ENCODE measurements at places on chromosomes 1 and 21.

GRCh38 chr21:25501996-25502665 lies 105.2 kb downstream of the MRPL39 start:
- DNase-seq, result no peak

GRCh38 chr1:8866173-8866791 lies 12.2 kb downstream of the ENO1 start:
- no peak for DNase-seq

DNA sequence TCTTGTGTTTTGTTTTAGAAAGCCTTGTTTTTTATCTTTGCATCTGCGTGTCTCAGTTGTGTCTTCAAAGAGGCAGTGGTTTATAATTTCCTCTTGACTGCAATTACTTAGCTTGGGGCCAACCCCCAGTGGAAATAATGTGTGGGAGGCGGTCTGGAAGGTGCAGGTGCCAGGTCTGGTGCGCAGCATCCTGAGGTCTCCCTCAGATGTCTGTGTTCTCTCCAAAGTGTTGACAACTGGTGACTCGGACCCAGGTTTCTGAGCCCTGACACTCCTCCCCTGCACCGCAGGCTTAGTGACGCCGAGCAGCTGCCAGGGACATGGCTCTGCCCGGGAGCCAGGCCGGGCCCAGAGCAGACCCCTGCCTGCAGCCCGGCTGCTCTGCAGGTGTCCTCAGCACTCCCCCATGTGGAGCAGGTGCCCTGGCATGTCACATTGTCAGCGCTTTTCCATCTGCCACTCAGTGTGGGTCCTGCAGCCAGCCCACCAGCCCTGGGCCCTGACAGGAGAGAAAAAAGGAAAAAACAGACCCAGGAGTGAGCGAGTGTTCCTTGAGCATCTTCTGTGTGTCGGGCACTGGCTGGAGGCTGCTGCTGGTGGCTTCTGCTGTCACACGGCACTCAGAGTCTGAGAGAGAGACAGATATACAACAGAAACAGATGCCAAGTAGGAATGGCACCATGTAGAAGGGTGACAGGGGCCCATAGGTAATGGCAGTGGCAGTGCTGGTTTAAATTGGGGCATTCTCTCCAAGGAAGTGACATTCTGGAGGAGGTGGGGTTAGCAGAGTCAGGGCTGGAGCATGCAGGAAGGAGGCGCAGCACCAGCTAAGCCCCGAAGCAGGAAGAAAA lies 24.8 kb upstream of the SELENON start:
- DNase-seq, result peak; percentile 60

DNA sequence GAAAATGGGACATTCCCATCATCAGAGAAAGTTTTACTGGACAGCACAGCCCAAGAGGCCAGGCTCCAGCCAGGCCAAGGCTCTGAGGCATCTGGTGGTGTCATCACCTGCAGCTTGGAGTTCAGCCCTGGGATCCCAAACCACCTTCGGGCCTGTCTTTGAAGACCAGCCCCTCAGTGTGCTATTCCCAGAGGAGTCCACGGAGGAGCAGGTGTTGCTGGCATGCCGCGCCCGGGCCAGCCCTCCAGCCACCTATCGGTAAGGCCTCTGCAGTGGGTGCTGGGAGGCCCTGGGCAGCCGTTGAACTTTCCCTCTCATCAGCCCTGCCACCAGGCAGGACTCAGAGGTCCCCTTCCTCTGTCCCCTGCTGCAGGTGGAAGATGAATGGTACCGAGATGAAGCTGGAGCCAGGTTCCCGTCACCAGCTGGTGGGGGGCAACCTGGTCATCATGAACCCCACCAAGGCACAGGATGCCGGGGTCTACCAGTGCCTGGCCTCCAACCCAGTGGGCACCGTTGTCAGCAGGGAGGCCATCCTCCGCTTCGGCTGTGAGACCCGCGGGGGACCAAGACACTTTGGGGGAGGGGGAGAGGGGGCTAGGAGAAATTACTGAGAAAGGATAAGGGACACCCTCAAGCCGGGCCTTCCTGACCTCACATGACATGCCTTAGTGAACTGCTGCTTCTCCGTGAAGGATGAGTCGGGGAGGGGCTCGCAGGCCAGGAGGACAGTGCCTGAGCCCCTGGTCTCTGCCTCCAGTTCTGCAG lies 15.0 kb downstream of the CNTN2 start:
- no peak for DNase-seq

DNA sequence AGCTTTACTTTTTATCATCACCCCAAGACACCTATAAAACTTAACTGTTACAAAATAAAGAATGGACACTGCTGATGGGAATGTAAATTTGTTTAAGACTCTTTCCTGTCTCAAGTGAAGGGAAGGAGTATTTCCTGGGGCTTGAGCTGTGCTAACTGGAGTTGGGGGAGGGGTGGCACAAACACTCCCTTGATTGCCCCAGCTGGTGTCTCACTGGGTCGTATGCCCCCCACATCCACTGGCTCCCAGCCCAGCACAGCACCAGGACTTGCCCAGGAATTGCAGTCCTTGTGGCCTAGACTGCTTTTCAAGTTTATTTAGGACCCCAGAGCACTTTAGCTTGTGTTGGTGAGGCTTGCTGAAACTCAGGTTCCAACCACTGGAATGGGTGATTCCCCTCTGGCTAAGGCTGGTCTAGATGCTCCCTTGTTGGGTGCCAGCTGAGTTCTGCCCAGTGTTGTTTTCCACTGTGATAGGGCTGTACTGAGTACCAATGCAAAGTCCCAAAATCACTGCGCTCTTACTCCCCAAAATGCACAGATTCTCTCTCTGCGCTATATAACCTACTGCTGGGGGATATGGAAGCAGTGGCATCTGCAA lies 49.1 kb upstream of the DR1 start:
- DNase-seq, result no peak

GRCh38 chr1:207958376-207959139 lies 47.6 kb upstream of the CD34 start:
- no peak for DNase-seq

DNA sequence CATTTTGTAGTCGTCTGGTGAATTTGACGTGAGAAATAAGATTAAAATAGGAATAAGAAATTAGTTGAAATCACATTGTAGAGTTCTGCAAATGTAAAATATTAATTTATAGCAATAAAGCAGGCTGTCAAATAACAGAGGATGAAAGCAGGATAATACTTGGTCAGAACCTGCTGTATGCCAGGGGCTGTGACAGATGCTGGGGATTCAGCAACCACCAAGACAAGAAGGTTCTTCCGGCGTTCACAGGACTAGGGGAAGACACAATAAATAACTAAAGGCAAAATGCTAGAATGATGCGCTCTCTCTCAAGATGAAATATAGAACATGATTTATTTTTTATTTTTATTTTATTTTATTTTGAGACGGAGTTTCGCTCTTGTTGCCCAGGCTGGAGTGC lies 6.8 kb upstream of the PARK7 start:
- DNase-seq, result no peak

DNA sequence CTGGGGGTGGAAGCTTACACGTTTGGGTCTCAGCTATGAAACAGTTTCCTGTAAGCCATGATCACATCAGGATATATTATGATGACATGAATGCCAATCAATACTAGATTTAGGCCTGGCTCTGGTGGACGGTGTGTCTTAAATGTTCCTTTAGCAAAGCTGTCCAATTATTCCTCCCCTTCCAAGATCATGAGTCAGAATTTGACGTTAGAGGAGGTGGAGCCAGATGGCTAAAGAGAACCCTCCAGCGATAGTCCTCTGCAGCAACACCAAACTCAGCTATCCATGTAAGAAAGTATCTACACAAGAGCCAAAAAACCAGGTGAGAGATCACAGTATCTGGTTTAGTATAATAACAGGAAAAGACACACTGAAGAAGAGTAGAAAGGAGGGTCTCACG lies 47.8 kb downstream of the PACC1 start:
- no peak for DNase-seq

DNA sequence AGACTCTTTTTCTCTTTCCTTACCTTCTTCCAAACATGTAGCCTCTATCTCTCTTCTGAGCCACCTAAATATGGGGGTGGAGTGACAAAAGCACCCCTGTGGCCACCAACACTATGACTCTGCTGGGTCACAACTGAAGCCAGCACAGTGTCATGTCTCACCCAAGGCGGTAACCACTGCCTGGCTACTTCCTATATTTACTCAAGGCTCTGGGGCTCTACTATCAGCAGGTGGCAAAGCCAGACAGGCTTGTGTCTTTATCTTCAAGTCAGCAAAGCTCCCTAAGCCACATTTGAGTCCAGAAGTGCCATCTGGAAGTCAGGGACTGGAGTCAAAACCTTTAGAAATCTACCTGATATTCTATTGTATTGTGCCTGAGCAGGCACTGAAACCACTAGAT lies 1515.2 kb downstream of the PLA2G4A start:
- DNase-seq, result no peak

- DNase-seq, result no peak
Measured at GRCh38 chr1:173411835-173412742, 65.0 kb upstream of the PRDX6 start.

DNA sequence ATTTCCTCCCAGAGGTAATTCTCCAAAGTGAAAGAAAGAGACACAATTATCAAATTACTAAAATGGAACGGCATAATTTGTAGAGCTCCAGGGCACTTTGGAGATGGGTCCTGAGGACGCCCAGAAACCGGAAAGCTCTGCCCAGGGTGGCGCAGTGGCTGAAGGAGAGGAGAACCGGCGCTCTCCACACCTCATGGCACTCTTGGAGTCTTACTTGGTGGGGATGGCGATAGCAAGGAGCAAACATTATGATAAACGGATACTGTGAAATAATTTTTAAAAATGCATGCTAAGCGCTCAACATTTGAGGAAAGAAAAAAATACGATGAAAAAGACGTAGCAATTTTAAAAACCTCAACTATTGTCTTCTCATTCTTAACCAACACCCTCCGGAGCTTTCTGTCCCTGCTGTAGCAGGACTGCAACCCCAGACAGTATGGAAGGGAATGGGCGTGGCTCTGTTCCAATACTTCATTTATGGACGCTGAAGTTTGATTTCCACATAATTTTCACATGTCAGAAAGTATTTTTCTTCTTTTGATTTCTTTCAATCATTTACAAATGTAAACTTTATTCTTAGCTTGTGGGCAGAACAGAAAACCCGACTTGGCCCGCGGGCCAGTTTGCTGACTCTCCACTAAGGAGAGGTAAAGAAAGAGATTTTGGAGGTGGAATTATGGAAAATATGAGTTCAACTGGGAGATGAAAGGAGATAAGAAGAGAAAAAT lies 1.1 kb downstream of the S100A11 start:
- no peak for DNase-seq

DNA sequence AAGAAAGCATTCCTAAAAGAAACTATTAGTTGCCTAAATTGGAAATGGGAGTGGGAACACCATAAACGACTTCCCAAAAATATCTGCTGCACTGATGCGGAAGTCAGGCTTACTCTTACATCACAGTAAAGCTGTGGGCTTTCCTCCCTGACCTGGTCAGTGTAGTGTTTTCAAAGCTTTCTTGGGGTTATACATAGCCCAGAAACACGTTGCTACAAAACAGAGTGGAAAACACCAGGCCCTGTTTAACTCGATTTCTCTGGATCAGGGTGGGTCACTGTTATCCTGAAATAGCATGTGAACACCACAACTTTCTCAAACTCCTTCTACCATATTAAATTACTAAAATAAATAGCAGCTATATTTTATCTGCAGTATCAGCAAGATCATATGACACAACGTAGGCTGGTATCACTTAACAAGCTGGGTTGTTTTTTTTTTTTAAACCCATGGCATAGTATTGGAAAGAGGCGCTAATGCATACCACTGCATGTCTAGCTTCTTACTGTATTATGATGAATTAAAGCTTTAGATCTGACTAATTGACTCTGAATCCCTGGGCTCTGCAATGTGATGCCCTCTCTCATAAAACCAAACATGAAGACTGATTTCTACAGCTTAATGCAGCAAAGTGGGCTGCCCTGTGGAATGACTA lies 184.6 kb downstream of the TGFB2 start:
- DNase-seq, result no peak

DNA sequence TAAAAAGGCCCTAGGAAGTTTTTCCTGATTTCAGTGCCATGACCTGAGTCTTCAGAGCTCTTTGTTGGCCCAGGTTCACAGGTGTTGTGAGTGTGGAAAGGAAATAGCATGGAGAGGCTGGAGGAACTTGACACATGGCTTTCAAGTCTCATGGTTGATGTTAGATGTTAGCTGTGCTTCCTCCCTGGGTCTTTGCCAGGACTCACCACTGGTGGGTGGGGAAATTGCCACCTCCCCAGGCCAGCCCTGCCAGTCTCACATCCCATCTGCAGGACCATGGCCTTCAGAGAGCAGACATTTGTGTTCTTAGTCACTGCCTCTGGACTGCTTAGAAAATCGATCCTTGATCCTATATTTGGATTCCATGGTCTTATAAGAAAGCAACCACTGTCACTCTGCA lies 383.2 kb downstream of the DISC1 start:
- no peak for DNase-seq

DNA sequence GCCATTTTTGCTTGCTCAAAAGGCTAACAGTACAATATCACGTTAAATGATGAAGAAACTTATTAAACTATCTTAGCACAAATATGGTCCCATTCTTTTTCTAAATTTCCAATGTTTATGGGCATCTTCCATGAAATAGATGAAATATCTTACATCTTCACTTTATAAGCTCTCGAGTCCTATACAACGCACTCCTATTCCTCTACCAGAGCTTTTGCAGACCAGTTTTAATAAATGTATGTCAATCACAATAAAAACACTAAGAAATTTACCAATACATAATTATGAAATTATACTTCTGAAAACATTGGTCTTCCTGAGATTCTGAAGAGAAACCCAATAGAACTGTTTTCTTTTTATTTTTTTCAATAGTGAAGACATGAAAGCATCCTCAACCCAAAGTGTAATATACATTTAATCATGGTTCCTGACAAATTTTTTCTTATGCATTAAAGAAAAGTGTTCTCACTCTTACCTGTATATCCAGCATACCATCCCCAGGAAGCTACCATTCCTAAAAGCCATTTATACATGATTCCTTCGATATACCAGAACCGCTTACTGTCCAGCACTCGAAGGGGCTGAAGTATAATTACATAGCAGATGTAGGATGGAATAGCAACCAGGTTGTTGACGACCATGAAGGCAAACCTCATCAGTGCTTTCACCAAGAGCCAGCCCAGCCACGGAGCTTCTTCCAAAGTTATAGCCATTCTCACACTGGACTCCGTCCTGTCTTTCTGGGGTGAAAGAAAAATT lies 1.8 kb downstream of the LPGAT1 start:
- no peak for DNase-seq

- DNase-seq, result no peak
Measured at GRCh38 chr1:212938846-212939245, 11.5 kb upstream of the VASH2 start.
